Regular cardiac myocyte (primary cell): ENCODE measurements at places on chromosomes 5 and 9. TPM values are rescaled to one million over a fixed set of nuclear protein-coding genes. Genes with fewer than 3 reads are reported as not detected.

Gene AGXT2
- total RNA-seq: not detected in 2 replicates

Gene ZNF658
- 3.6 and 5.4 TPM in 2 replicates for total RNA-seq

Gene LMX1B
- under 0.01 TPM in 1 of 2 replicates, not detected in the other for total RNA-seq

Gene IL13
- not detected in 2 replicates for total RNA-seq

Gene SLC36A2
- total RNA-seq: not detected in 2 replicates

Gene ADAMTSL2
- total RNA-seq: 1.2 and 2.8 TPM in 2 replicates

Gene FAM78A
- 0.85 and 1.2 TPM in 2 replicates for total RNA-seq

Gene C5orf52
- total RNA-seq: not detected in 2 replicates

Gene MAST4
- total RNA-seq: 4.4 and 9.6 TPM in 2 replicates

Gene STX17
- total RNA-seq: 17.1 and 21.4 TPM in 2 replicates

Gene CATSPER3
- total RNA-seq: 0.38 TPM in 1 of 2 replicates, not detected in the other
